ENCODE measurements at places on chromosomes 5 and 9.

- no peak for DNase-seq
Measured at GRCh38 chr5:74179179-74179578, 461.3 kb downstream of the ENC1 start.

GRCh38 chr9:79224672-79225433, 346.9 kb upstream of the TLE4 start:
- no peak for DNase-seq

DNA sequence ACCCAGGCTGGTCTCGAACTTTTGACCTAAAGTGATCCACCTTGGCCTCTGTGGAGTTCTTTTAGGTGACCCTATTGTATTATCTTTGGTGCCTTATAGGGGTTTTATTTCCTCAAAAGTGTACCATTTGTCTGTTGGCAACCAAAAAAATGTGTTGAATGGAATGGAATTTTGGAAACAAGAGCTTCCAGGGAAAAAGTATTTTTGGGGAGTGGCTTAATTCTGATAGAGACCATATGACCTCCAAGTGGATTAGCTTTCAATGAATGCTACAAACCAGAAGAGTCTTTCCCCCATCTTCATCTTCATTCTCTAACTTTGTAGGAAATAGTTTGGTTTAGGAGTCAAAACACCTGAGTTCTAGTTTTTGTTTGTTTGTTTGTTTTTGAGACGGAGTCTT, 3.4 kb upstream of the OGN start:
- no peak for DNase-seq

DNA sequence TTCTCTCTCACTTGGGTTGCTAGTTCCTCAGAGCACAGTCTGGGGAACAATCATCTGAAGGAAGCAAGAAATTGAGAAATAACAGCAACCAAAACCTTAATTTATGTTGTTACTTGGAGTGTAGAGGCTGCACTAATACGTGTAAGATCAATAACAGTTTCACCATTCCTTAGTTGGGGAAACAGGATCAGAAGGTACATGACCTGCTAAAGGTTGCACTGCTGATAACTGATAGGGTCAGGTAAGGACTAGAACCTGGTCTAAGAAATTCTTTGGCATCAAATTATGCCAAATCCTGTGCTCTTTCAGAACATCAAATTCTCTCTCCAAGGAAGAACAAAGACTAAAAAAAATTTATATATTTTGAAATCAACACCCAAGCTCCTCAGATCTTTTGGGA, 278.6 kb upstream of the C9orf72 start:
- DNase-seq = no peak

DNA sequence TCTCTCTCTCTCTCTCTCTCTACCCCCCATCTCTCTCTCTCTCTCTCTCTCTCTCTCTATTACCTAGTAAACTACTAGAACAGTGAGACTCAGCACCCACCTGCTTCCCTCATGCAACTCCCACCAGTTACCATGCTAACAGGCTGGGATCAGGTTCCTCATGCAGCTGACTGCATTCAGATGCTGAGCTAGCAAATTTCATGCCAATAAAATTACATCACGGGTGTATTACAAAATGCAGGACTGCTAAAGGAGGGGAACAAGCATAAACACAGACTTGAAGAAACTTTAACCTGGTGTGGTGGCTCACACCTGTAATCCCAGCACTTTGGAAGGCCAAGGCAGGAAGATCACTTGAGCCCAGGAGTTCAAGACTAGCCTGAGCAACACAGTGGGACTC, 76.0 kb downstream of the CEMIP2 start:
- no peak for DNase-seq

DNA sequence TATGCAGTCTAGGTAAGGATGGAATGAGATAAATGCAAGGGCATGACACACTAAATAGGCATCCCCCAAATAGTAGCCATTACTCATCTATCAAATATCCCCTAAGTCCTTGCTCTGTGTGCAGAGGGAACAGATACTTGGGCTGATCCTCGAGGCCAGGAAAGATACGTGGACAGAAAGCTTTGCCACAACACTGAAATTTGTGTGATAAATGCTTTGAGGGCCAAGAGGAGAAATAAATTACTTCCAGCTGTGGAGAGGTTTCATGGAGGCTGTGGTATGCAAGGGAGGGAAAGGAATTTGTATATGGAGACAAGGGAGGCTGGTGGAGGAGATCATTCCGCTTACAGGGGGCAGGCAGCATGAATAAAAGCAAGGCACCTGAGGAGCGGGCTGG, 18.5 kb downstream of the ATOX1 start:
- DNase-seq = no peak

DNA sequence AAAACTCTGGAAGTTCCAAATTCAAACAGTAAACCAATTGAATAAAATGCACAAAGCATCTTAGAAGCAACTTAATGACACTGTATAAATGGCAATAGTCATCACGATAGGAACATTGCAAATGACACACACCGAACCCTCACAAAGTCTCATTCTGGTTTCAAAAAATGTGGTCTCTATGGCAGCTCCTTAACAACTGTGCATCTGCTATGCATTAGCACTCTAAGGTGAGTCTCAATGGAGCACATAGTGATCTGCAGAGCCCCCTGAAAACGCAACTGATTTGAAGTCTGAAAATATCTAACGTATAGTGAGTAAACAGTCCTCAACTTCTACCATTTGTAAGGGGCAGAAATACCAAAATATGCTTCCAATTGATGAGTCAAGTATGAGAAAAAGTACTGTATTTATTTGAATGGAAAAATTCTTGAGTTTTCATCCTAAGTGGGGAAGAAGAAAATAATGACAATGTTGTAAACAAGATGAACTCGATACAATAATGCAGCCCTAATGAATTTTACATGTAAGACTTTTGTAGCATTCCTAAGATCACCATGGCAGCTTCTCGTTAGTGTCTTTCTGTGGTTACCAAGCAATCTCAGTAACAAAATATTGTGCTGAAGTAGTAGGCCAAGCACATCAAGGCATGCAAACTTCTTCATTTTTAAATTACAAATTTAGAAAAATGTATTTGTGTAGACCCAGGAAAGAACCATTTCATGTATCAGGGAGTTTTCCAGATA, 517.5 kb upstream of the FAM174A start:
- DNase-seq = no peak

- DNase-seq = no peak
Measured at GRCh38 chr5:146344155-146345118, 5.8 kb downstream of the POU4F3 start.

Measured in CD4-positive, alpha-beta T cell treated with Interleukin-15 for 1 hour (primary cell).